KG1 (cell line): ENCODE measurements at places on chromosomes 5 and 9.

GRCh38 chr9:86827893-86828292 is 119.4 kb downstream of the GAS1 start:
- DNase-seq, result no peak

DNA sequence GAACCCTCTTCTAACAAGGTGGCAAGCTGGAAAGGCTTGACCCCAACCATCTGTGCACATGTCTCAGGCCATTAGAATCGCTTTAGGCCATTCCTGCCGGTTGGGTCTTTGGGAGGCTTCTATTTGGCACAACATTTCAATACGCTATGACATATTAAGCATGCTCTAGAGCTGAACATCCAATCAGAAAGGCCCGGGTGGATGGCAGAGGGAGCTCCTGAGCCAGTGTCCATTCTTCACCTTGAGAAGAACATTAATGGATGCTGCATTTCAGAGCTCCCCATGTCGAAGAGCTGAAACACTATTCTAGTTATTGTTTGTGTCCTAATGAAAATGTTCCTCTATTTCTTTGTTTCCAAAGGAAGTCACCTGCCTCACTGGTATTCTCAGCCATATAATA is 12.8 kb downstream of the SPATA9 start:
- DNase-seq, result no peak

DNA sequence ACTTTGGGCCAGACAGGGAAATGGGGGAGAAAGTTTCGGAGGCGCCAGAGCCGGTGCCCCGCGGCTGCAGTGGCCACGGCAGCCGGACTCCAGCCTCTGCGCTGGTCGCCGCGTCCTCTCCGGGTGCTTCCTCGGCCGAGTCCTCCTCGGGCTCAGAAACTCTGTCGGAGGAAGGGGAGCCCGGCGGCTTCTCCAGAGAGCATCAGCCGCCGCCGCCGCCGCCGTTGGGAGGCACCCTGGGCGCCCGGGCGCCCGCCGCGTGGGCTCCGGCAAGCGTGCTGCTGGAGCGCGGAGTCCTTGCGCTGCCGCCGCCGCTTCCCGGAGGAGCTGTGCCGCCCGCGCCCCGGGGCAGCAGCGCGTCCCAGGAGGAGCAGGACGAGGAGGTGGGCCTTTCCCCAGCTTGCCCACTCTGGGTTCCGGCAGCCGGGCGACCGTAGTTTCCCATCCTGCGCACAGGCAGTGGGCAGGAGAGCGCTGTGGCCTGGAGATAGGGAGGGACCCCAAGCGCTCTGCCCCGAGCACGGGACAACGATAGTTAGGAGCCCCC is 516 bp downstream of the MAST4 start:
- no peak for DNase-seq

DNA sequence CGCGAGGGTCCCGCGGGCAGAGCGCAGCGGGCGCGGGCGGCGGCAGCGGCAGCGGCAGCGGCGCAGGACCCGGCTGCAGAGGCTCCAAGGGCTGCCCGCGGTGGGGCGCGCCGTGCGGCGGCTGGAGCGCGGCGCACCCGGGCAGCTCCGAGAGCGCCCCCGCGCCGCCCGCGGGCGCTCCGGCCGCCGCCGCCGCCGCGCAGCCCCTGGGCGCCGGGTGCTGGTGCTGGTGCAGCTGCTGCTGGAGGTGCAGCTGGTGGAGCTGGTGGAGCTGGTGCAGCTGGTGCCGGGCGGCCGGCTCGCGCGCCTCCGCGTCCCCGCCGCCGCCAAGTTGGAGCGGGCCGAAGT is 644 bp downstream of the IER5L start:
- DNase-seq, result no peak

DNA sequence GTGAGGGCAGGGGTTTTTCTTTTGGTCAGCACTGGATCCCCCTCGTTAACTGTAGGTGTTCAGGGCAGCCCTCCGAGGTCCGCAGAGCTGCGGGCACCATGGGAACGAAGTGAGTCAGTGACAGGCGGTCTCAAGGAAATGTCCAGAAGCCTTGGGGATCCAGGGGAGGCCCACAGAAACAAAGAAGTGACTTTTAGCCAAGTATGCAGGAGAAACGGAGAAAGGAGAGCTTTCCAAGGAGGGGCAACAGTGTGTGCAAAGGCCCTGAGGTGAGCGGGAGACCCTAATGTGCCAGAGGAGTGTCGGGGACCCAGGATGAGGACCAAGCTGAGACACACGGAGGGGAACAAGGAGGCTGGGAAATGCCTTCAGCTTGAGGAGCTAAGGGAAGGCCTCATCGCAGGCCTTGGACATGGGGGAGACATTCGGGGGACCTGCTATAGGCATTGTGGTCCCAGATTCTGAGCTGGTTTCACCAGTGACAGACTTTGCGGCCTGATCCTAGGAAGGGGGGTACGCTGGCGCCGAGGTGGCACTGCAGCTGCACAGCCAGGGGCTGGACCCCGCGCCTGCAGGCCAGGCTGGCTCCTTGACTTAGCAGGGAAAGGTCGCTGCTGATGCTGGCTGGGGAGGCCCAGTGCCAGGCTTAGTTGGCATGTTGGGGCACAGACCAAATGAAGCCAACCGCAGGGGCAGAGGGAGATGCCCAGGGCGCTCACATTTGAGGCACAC is 3.3 kb downstream of the LTC4S start:
- no peak for DNase-seq

DNA sequence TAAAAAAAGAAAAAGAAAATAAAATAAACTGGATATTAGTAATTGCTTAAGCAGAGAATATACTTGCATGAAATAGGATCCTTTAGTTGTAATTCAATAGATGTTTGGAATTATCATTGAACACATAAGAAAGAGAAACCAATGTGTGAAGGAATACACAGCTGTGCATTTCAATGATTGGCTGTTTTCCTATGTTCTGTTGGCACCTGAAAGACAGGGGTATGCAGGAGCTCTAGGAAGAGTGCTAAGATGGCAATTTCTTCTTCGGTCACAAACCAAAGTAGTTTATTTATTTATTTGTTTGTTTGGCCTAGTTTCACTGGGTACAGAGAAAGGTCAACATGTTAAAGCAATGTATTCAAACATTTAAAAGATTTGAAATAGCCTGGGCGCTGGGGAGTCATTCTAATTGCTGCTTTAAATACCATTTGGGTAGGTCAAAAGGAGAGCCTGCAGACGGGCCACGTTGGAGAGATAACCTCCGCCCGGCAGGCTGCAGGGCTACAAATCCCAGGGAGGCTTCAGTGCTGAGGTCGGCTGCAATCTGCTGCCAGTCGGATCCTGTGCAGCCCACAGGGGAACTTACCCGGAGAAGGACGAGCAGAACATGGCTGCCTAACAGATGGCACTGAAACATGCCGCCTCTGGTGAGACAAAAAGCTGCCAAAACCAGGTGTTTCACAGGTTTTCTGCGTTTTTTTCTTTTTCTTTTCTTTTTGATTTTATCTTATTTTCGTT is 154.2 kb upstream of the TYRP1 start:
- DNase-seq, result no peak

- no peak for DNase-seq
These were observed 124.8 kb upstream of the SLC1A3 start for GRCh38 chr5:36481454-36482120.

- no peak for DNase-seq
These were observed 113.4 kb downstream of the FBN2 start for GRCh38 chr5:128424646-128425045.

DNA sequence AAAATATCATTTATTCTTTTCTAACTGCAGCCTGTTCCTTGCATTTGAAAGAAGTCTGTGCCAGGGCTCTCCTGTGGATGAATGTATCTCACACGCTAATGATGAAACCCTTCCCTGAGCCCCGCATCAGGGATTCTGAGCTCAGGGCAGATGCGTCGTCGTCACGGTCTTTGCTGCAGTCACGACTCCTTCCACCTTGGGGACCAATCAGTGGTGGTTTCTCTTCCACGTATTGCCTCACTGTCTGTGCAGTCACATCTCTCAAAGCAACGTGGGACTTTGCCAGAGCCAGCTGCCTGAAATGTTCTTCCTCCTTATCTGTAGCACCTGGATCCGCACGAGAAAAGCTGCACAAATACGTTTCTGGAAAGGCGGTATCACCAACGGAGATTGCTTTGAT is 13.9 kb upstream of the UBE2QL1 start:
- DNase-seq, result no peak

- no peak for DNase-seq
These were observed 193.5 kb downstream of the GNA14 start for GRCh38 chr9:77454663-77455062.

DNA sequence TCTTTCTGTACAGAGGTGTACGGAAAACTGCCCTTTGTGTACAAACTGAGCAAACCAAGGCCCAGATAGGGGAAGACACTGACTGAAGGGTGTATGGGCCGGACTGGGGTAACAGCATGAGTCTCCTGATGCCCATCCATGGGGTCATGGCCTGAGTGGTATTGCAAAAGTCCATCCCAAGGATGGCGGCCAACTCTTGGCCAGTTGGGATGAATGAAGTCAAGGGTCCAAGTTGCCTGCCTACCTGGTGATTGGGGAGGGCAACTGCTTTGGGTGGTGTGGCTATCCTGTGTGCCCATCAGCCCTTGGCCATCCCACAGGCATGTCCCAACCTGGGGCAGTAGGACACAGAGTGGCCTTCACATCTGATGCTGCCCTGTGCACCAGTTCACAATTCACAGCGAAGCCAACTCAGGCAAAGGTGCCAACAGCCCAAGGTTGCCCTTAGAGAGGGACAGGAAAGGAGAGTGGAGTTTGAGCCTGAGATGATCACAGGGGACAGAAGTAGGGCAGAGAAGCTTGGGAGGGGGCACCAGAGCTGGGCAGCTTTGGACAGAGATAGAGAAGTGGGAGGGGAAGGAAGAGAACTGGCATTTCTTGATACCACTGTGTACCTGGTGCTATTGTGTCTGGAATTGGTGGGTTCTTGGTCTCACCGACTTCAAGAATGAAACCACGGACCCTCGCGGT is 46.6 kb downstream of the COL15A1 start:
- no peak for DNase-seq

DNA sequence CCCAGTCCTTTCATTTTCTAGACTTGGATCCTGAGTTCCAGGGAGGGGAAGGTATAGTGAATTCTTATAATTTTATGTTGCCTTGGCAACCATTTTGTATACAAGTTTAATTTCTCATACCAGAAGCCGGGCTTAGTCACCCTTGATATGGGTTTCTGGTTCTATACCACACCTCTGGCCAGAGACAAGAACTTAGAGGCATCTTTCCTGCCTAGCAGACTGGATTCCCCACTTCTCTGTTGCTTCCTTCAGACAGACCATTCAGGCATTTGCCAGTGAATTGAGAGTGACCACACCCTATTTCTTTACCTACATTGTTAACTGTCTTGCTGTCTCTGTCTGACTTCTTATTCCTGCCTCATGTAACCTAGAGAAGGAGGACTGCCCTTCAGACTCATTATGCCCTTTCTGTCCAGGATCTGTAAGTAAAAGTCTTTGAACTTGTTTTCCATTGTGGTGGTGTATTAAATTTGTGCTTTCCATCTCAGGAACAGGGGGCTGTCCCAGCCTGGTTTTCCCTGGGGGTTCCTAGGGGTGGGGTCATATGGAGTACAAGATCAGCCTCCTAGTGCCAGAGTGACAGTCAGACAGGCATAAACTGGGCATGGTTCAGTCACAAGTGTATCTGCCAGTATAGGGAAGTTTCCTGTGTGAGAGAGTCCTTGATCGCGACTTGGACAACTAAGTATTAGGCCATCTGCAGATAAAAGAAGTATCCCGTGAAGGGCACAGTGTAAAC is 27.4 kb downstream of the TNFSF8 start:
- DNase-seq, result no peak

DNA sequence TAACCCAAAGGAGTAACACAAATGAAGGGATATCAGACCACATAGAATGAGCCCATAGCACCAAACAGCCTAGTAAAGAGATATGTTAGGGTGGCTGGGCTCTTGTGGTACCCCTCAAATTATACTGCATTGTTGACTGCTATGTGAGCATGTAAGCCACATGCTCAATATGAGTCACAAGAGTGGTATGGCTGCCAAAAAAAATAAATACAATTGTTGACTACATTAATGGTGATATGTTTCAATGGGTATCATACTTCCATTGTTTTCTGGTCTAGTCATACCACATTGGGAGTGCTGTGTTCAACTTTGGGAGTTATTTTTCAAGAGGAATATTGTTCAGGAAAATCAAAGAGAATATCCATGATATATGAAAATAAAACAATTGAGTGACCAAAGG is 162.4 kb upstream of the PIK3R1 start:
- DNase-seq, result no peak

DNA sequence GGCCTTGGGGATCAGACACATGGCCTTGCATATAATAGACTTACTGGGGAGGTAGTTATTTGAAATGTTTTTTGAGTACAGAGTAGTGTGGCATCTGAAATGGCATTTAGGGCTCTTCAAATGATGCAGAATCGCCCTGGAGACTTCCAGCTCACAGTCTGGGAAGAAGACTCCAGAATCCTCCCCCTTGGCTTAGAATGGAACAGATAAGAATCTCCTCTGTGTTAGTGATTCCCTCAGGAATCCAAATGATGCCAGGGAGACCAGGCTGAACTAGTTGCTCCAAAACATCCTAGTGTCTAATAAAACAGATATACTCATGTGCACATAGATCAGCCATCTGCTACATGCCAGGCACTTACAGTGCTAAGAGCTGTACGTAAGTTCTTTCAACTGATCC is 38.6 kb upstream of the SMC5 start:
- no peak for DNase-seq

GRCh38 chr9:79034583-79034982 is 537.2 kb upstream of the TLE4 start:
- no peak for DNase-seq

DNA sequence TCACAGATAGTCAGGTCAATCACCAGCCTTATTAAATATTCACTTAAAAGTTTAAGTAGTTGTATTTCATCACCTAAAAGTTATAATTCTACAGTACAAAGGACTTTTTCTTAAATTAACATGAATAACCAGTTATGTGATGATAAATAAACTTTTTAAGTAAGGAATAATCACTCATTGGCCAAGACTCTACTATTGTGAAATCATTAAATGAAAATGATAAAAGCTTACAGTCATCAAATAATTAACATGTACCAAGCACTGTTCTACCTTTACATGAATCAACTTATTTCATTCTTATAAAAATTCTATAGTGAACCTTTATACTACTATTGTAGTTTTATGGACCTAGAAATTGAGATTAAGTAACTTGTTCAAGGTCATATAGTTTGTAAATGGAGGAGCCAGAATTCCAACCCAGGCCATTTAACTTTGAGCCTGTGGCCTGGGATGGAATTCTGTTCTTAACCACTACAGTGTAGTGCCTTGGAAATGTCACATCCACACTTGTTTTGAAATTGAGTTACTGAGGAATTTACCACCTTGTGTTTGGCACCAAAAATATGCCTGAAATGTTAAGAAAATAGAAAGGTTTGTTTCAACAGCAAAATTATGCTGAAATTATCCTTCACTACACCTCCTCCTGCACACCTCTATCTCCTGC is 32.8 kb upstream of the MSANTD3 start:
- DNase-seq, result no peak

GRCh38 chr9:109517901-109518377 is 19.8 kb upstream of the PTPN3 start:
- DNase-seq, result no peak
